ENCODE measurements at places on chromosomes 1 and 21.
A peak's percentile ranks its signal among the peaks of the same experiment; 100 is the strongest.

GRCh38 chr1:185864889-185865517, 130.8 kb downstream of the HMCN1 start:
- DNase-seq, result no peak

DNA sequence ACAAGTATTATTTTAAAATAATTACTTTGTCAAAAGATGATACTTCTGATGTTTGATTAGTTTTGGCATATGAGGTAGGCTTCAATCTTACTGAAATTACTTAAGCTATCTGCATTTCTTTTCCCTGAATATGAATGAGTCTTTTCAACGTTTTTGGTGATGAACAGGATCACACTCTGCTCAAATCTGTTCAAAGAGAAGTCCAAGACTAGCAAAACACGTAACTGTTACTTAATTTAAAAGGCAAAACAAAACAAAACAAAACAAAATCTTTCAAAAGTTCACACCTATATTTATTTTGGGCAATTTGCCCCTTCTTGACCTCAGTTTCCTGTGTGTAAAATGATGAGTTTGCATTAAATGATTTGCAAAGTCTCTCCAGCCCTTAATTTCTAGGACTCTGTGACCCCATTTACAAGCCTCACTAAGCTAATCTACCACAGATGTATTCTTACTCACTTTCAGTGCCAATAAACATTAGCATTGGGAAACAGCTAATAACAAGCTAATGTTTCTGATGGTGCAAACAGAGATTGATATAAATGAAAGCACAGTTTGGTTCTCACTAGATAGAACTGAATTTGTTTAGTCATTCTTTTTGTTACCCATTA, 865.4 kb downstream of the LTN1 start:
- DNase-seq, result no peak

GRCh38 chr1:181319907-181320306, 163.4 kb upstream of the CACNA1E start:
- DNase-seq, result no peak

GRCh38 chr1:26283279-26283853, 3.5 kb downstream of the SH3BGRL3 start:
- DNase-seq, result no peak

DNA sequence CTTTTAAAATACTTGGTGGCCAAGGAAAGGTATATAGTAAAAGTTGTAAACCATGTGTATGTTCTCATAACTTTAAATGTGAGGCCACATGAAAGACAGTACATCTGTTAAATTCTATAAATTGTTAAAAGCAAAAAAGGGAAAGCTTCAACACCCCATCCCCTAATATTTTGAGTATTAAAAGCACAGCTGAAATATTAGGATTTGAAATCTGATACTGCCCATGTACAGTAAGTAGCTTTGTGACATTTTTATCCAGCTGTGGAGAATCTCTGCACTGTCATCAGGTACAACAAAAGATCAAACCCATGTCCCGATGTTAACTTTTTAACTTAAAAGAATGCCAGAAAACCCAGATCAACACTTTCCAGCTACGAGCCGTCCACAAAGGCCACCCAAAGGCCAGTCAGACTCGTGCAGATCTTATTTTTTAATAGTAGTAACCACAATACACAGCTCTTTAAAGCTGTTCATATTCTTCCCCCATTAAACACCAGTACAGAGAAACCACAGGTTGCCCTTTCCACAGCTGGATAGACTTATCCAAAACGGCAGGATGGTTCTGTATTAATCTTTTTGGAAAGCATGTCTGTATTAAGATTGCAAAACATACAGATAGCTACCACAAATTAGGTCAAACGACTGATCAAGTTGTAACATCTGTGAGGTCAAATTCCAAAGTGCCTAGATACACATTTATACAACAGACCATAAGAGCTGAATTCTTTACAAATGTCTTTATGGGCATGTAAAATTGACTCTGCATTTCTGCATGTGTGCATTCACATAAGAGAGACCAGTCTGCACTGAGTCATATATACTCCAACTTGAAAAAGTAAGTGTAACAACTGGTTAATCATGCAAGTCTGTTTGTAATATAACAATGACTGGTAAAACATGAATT, 5.2 kb downstream of the IRF2BP2 start:
- peak; percentile 61 for DNase-seq

DNA sequence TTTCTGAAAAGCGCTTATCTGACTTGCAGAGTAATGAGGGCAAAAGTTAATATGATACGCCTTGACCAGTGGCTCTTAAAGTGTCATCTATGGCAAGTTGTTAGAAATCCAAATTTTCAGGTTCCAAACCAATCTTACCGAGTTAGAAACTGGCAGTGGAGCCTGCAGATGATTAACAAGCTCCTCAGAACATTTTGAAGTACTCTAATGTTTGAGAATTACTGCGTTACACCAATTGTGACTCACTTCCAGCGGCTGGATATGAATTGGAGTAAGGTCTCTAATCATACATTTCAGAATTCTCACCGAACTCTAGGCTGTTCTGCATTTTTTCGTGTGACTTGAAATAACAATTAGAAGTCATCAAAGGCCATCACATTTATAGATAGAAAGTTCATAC, 73.5 kb upstream of the TMPRSS15 start:
- DNase-seq, result no peak

DNA sequence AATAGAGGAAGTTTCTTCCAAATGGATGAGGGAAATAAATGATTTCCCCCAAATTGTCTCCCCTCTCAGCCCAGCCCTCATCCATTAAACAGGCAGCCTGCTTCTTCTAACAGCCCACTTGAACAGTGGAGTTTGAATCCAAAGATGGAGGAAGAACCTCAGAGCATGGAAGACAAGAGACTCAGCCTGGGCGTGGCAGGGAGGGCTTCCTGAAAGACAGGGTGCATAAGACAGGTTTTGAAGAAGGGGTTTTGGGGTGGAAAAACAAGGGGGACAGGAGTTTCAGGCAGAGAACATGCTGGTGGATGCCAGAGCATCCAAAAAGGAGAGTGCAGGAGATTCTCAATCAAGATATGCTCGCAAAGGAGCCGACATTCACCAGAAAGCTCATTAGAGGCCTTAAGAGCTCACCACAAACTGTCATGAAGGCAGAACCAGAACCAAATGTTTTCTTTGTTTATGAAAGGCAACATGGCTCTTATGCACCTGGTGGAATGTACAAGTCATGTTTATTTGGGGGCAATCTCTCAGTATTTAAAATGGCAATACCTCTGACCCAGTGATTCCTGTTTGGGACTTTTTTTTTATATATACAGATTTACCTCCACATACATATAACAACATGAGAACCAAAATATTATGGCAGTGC, 26.5 kb upstream of the TSPEAR start:
- DNase-seq, result peak; percentile 24

GRCh38 chr1:23984417-23985186, 4.5 kb upstream of the SRSF10 start:
- DNase-seq, result no peak

GRCh38 chr1:73042403-73042802, 760.1 kb upstream of the NEGR1 start:
- DNase-seq, result no peak

DNA sequence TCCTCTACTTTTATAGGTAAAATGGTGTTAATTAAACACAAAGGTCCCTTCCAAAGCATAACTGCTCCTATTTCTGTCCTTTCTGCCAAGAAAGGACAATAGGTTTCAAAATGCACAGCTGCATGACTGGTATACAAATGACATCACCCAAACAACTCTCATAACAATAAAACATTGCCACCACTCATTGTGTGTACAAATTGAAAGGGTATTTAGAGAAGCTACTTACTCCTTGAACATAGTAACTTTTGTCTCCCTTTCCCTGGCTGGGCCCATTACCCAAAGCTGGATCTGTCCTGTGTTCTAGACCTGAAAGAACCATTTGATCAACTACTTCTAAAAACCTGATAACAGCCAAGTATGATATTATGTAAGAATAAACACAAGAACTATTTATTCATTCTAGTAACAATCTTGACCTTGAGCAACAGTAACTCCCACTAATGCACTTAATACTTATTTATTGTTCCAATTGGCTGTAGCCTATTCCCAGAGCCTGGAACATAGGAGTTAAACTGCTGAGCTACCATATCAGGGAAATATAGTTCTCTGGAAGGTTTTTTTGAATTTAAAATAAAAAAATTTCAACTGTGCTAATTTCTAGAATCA, 38.2 kb downstream of the TTLL7 start:
- DNase-seq, result no peak

DNA sequence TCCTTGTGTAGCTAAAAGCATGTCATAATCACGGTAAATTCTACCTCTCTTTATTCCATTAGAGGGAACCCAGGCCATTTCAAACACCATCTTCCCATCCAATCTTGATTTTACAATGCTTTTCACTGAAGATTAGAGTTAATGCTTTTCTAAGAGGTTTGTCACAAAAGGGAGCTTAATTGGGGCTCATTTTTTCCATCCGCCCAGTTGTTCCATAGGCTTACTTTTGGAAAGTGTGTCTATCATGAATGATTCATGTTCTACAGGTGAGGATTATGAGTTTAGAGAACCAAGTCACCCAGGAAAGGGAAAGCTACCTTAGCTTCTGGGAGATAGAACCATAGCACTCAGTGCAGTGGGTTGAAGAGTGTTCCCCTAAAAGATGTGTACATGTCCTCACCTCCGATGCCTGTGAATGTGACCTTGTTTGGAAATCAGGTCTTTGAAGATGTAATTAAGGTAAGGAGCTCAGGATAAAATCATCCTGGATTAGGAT, 286.9 kb upstream of the RUNX1 start:
- DNase-seq, result no peak
